Neural progenitor cell (in vitro differentiated cells): ENCODE measurements at places on chromosomes 13 and 19.

GRCh38 chr13:91655731-91656130 lies 257.3 kb downstream of the GPC5 start:
- DNase-seq = no peak

DNA sequence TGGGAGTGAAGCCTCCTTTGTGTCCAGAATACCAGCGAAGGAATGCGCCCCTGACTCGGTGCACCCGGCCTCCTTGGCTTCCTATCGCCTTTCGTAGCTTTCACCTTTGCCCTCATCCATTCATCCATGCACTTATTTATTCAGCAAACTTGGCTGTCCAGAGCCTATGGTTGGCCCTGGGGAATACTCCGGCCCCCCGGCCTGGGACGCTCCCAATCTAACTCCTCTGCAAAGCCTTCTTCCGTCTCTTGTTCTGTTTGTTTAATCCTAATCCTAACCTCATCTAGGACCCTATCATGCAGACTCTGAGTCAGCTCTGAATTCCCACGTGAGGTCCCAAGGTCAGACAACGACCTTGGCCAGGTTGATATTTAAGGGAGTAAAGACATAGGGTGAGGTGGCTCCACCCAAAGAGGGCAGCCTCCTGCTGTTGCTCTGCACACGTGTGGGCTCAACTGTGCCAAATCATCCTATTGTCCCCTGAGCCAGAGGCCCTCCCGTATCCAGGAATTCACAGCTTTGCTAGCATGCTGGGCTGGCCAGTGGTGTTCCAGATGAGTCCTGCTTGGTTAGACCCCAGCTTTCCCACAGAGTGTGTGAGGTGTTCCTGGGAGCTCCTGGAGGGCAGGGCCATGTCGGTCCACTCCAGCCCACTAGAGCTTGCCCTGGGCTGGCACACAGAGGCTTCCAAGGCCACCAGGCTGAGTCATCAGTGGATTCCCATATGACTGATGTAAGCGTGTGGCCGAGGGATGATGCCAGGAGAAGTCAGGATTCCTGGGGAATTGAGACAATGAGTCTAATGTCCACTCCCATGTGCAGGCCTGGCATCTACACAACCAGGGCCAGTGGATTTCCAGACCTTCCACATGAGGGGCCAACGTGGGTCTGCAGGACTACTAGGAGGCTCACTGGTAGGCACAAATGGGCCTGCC lies 6.5 kb upstream of the CCNE1 start:
- no peak for DNase-seq

DNA sequence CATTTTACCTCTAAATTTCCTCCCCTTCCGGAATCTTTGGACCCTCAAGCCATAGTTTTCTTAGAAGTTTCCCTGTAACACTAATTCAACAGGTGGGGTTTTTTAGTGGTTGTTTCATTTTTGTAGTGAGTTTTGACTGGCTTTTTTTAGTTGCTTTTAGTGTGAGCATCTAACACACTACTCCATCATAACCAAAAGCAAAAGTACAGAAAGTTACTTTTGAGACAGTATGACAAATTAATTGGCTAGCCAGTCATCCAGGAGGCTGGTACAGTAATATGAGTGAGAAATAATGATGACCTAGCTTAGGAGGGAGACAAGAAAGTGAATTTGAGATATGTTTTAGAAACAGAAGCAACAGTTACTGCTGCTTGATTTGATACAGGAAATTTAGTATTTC lies 71.5 kb downstream of the DNAJC15 start:
- no peak for DNase-seq

- DNase-seq = no peak
Observed at GRCh38 chr13:109036078-109036780, 406.8 kb downstream of the MYO16 start.

GRCh38 chr19:43743059-43743458 lies 11.7 kb downstream of the SMG9 start:
- DNase-seq = no peak

DNA sequence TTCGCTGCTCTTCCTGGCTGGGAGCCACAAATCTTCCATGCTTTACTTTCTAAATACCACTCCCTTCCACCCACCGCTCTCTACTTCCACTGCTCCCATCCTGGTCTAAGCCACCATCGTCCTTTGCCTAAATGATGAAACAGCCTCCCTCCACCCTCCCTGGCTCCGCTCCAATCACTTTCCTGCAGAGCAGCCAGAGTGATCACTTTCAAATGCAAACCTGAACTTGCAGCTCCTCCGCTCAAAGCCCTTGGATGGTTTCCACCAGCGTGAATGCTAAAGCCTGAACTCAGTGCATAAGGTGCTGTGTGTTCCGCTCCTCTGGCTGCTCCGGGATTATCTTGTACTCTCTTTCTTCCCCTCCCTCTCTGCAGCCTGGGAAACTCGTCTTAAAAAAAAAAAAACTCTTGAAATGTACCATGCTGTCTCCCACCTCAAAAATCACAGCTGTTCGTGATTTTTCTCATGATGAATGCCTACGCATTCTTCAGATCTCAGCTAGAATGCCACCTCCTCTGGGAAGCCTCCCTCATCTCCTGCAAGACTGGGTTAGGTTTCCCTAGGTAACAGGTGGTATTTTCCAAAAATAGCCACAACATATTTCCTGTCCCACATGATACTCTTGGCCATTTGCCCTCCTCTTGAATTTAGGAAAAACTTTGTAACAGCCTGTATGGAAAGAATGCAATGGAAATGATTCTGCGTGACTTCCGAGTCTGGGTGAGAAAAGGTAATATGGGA lies 3.7 kb upstream of the SIN3B start:
- DNase-seq = peak; percentile 26

DNA sequence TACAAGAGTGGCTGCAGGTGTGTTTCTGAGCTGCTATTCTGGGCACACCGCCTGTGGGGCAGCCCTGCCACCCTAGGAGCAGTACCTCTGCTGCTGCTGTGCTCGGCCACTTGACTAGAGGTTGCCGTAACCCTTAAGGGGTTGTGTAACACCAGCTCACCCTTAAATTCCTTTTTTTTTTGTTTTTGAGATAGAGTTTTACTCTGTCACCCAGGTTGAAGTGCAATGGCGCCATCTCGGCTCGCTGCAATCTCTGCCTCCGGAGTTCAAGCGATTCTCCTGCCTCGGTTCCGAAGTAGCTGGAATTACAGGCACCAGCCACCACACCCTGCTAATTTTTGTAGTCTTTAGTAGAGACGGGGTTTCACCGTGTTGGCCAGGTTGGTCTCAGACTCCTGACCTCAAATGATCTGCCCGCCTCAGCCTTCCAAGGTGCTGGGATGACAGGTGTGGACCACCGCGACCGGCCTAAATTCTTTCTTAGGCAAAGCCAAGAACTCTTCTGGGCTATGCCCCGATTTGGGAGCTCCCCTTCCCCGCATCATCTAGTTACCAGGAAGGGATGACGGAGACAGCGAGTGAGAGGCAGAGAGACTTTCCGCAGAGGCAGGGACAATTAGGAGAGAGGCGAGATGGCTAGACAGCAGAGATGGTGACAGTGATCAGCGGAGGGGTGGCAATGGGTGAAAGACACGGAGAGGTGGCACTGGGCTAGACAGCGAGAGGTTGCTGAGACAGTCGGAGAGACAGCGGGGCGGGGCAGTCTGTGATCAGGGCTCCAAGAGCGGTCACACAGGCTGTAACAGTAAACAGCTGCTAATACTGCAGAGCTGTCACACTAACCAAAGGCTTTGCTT lies 4.4 kb upstream of the LILRA5 start:
- no peak for DNase-seq

GRCh38 chr19:15469513-15470297 lies 5.4 kb upstream of the RASAL3 start:
- peak; percentile 32 for DNase-seq

DNA sequence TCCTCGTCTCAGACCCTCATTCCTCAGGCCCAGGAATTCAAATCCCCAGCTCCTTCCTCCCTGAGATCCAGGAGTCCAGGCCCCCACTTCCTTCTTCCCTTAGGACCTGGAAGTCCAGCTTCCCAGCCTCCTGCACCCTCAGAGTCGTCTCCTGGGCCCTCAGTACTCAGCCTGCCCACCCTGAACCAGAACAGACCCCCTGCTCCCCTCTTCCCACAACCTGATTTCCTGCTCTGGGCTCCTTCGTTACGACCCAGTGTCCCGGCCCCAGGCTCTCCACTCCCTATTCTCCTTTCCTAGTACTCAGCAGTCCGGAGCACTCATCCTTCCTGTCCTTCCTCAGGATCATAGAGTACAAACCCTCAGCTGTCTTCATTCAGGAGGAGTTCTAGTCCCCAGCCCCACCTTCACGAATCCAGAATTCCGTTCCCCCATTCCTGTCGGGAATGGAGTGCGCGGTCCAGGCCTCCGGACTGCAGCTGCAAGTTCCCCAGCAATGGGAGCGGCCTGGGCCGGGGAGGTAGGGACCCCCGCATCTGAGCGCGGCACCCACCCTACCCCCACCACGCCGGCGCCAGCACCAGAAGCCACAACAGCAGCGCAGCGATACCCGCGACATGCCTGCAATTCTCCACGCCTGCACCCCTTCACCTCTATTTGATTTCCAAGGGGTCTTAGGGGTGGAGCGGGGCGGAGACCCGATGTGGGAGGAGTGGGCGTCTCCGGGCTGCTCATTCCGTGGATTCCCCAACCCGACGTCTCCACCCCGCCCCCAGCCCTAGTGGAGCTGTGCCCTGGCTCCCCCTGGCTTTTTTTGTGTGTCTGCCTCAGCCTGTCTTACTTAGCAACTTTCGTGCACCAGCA lies 12.7 kb downstream of the EGLN2 start:
- peak; percentile 60 for DNase-seq

DNA sequence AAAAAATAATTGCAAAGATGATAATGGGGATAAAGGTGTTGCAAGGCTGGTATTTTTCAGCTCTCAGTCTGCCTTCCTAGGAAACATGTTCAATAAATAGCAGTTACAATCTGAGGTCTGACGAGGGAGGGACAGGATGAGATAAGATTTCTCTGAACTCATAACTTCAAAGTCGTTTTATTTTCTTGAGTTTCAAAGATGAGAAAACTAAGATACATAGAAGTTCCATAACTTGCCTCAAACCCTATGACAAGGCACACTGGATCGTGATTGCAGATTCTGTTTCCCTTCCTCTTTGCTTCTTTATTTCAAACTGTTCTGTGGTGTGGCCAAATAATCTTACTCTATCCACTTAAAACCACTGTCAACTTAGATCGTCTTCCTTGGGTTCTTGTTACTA lies 327.2 kb downstream of the GPC5 start:
- no peak for DNase-seq

DNA sequence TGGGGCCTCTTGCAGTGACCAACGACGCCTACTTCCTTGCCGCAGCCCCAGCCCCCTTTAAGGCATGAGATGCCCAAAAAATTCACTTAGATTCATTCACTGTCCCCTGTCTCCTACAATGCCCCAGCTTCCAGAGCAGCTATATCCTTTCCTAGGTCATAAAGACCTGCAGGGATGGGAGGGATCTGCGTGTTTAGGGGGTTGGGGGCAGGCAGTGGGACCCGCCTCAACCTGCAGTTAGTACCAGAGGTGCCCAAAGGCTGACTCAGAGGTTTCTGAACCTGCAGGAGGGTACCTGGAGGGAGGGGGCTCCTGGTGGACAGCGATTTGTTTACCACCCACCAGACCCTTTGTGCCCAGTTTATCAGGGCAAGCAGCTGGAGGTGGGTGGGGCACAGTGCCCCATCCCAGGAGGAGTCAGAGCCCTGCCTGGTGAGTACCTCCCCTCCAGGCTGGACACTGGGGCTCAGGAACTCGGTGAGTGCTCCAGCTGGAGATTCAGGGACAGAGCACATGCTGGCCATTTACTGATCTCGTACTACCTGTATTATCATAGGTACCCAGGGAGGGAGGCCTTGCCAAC lies 10.1 kb downstream of the RPS28 start:
- no peak for DNase-seq

- no peak for DNase-seq
Observed at GRCh38 chr19:30719999-30720345, 347.8 kb downstream of the ZNF536 start.

- DNase-seq = no peak
Observed at GRCh38 chr13:44120043-44120442, 240.3 kb downstream of the LACC1 start.

DNA sequence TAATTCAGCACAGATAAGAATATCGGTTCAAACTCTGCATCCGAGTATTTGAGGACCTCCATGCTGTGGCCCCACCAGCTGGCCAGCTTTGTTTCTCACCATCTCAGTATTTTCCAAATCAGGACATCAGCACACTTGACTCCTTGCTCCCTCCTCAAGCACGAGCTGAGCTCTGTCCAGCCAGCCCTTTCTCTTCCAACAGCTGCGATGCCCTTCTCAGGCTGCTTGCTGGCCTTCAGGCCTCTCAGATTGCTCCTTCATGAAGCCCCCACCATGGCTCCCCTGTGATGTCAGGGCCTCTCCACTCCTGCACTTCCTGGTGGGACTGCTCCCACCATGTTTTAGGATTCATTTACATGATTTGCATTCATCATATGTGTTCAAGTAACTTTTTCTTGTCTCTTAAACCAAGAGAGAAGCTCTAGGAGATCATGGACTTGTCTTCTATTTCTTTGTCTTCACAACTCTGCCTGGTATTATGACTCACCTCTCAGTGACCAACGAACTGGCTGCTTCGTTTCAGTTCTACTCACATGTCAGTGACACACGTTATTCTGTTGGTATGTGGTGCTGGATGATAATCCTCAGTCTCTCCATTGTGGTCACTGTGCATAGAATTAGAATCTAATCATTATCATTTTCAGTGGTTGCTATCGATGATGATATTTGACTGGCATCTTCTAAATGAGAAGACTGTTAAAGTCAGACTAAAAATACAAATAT lies 471.7 kb downstream of the EFNB2 start:
- no peak for DNase-seq

DNA sequence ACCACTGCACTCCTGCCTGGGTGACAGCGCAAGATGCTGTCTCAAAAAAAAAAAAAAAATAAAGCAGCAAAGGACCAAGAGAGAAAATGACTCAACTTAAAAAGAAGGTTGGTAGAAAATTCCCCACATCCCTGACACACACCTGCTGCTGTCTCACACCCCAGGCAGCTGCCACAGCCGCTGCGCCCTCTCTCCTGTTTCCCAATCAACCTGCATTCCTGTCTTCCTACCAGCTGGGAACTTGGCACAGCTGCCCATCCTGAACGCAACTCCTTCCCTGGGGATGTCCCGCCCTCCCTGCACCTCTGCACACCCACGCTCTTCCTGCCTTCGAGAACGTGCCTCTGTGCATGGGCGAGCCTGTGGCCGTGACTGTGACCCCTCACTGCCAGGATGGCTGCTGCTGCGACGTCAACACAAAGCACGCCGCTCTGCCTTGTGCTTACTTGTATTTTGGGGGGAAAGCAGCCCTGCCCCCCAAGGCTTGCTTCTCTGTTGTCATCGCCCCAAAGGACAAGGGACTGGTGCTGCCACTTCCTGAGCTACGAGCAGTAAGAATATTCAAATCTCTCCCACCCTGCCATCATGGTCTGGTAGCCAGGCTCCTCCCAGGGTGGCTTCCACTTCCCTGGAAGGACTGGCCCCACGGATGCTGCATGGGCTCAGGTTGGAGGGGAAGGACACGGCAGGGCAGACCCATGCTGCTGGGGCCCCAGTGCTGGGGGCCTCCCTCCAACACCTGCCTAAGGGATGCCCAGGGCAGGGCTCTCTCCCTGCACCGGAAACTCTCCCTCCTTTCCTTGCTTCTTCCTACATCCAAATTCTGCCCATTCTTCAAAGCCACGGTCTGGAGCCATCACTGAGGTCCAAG lies 20.7 kb downstream of the SH3GL1 start:
- no peak for DNase-seq

- peak; percentile 97 for DNase-seq
Observed at GRCh38 chr19:46428239-46429135, at the start of gene PNMA8C. Gene PNMA8C (minus strand): TSS chr19:46428936. CDS start chr19:46428359, 577 bp downstream.
